Fibroblast of skin of left biceps (primary cell): ENCODE measurements at places on chromosomes 13 and 19.
A peak's percentile ranks its signal among the peaks of the same experiment; 100 is the strongest.

DNA sequence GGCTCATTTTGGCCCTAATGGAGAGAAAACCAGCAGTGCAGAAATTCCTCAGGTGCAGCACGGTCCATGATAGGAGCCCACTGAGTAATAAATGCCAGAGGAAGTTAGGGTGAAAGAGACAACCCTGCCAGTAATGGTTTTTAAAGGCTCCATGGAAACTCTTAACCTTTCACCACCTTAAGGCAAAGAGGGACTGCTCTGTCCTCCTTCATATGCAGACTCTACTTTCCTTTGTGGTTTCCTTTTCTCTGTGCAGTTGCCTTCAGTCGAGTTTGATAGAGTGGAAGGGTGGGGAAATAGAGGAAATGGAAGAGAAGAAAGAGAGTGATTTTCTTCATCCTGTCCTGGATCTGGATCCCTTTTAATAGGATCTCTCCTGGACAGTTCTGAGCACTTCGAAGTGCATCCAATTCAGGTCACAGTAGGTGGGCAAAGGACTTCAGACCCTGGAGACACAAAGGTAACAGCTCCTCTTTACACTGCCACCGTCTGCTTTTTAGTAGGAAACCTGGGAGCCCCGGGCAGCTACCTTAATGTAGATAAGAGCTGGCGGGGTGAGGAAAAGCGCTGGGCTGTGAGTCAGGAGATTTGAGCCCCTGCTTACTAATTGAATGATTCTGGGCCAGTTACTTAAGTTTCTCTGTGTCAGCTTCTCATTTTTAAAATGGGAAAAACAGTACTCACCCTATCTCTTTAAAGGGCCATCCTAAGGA lies 294.8 kb downstream of the KCNRG start:
- no peak for DNase-seq

DNA sequence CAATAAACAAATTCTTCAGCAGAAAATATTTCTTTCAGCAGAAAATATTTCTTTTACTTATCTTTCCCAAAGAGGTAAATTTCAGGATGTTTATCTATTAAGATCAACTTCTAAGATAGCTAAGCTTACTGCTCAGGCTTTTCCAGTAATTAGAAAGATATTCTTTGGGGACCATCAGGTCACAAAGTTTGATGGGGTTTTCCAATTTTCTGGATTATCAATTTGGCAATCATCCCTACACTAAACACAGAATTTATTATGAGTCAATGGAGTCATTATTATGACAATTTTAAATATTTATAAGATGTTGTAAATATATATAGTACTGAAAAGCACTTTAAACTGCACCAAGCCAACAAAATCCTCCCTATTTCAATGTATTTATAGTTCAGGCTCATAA lies 137.6 kb downstream of the AKAP11 start:
- DNase-seq: no peak

GRCh38 chr19:43305642-43306041 lies 36.3 kb upstream of the PSG9 start:
- no peak for DNase-seq

- DNase-seq: peak; percentile 65
Measured at GRCh38 chr13:44231786-44232516, 141.7 kb upstream of the SERP2 start.

DNA sequence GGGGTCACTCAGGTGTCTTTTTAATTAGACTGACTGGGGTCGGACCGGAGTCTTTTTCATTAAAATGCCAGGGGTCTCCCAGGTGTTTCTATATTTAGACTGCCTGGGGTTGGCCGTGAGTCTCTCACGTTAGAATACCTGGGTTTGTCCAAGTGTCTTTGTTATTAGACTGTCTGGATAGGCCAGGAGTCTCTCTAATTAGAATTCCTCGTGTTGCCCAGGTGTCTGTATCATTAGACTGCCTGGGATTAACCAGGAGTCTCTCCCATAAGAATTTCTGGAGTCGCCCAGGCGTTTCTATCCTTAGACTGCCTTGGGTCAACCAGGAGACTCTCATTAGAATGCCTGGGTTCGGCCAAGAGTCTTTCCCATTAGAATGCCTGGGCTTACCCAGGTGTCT lies 1445.7 kb downstream of the UQCRFS1 start:
- DNase-seq: no peak

GRCh38 chr13:33204130-33204927 lies 81.2 kb downstream of the STARD13 start:
- DNase-seq: peak; percentile 96

- DNase-seq: no peak
Measured at GRCh38 chr19:4519521-4520277, 1.4 kb upstream of the PLIN4 start.

GRCh38 chr13:100203696-100204367 lies 114.9 kb downstream of the PCCA start:
- DNase-seq: peak; percentile 44

DNA sequence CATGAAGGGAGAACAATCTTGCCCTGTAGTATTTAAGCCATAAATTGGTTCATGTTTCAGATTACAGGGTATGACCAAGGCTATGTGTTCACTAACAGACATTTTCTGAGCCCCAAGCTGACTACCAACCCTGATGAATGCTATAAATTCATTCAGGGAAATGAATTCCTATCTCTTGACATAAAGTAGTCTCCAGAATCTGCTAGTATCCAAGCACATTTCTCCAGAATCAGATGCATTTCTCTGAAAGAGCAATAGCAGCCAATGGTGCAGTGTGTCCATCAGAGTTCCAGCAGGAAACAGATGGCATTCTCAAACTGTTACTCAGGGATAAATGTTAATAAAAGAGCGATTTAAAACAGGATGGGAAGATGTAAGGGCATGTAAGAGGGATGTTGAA lies 226.4 kb downstream of the COG6 start:
- no peak for DNase-seq
